ENCODE measurements at places on chromosomes 6 and 20. TPM values are rescaled to one million over a fixed set of nuclear protein-coding genes. Genes with fewer than 3 reads are reported as not detected.

Gene KIAA0408
- total RNA-seq, result 2.4 TPM

Gene BMP6
- total RNA-seq, result 2.7 TPM

Gene JPH2
- 182 TPM for total RNA-seq

Gene FKBP1C
- 0.77 TPM for total RNA-seq

Gene SLC4A11
- total RNA-seq, result 0.82 TPM

Gene B3GAT2
- 0.07 TPM for total RNA-seq

Gene GSTA3
- not detected for total RNA-seq

Gene GGTLC1
- total RNA-seq, result not detected
